Heart right ventricle (tissue), 16 donors: ENCODE measurements at places on chromosomes 7 and 10. TPM values are rescaled to one million over a fixed set of nuclear protein-coding genes. Genes with fewer than 3 reads are reported as not detected.

DNA sequence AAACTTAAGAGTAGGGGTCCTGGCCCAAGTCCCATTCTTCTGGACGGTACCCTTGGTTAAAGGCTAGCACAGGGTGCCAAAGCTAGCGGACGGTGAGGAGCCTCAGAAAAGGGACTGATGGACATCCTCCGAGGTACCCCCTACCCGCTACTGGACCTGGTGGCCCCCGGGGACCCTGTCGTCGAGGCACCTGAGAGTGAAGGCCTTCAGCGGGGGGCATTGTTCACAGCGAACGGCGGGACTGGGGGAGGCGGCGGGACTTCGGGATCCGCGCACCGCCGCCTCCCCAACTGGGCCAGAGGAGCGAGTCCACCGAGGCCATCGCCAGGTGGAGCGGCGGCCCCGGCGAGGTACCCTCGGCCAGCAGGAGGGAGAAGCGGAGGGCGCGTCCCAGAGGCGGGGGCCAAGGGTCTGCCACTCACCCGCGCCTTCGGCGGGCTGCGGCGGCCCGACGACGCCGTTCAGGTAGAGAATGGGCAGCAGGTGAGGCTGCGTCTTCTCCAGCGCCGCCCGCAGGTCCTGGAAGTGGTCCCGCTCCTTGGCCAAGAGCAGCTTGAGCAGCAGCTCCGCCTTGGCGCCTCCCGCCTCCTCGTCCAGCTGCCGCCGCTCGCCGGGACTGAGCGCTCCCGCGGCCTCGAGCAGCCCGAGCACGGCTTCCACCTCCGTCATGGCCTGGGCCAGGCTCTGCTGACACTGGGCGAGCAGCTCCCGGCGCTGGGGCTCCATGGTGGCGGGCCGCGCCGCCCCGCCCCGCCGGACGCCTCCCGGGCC is 575 bp downstream of the DLG5 start:
- H3K27ac ChIP-seq, result peak overlapping the region; percentile 51
- peaks cover 27% of the 10 kb centered on the region for H3K4me1 ChIP-seq
- peak; percentile 27 for DNase-seq
- H3K27me3 ChIP-seq, result no peaks in the 10 kb centered on the region
- peak overlapping the region; percentile 69 for H3K4me3 ChIP-seq

DNA sequence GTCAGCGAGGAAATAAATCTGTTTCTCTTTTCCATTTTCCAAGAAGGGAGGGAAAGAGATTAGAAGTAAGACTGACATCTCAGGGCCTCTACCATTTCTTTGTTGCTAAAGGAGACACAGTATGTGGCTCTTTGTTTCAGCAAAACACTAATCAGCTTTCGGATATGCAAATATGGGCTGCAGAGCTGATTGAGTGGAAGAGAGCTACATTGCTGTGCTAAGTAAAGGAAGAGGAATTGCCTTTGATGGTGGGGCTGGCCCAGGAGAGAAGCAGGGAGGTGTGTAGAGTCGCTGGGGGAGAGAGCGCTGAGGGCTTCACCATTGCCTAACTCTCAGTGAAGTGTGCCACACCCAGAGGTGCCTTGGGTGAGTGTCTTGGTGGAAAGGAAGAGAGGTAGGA is 284.8 kb downstream of the SDK1 start:
- H3K27ac ChIP-seq, result no peak overlapping the region
- no peak for DNase-seq
- no peak overlapping the region for H3K4me3 ChIP-seq
- no peaks in the 10 kb centered on the region for H3K36me3 ChIP-seq

DNA sequence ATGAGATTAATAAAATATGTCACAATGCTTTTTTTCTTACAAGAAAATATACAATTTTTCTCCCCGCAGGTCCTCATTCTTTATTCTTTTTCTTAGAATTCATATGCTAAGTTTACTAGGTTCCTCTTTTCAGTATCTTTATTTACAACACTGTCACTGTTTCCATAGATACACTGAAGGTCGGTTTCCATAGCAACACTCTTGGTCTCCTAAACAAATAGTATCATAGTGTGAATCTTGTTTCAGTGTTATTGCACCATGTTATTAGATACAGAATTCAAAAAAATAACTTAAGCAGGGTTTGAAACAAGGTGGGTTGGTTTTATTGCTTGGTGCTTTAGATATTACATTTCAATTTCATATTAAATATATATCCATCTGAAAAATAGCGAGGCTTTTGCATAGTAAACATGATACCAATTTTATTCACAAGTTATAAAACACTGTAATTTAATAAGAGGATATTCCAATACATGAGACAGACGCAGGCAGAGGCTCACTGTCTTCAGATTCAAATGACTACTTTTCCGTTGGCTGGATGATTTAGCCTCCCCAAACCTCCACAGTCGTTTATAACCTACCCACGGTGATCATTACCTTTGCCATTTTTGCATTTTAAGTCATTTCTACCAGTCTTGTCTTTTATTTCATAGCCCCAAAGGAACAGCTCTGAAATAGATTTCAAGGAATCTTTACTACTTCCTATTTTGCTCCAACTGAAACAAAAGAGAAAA is 88.9 kb upstream of the KLF6 start:
- no peaks in the 10 kb centered on the region for H3K27me3 ChIP-seq
- H3K36me3 ChIP-seq, result no peaks in the 10 kb centered on the region
- H3K4me1 ChIP-seq, result no peaks in the 10 kb centered on the region
- no peak overlapping the region for H3K4me3 ChIP-seq
- no peak overlapping the region for H3K27ac ChIP-seq

DNA sequence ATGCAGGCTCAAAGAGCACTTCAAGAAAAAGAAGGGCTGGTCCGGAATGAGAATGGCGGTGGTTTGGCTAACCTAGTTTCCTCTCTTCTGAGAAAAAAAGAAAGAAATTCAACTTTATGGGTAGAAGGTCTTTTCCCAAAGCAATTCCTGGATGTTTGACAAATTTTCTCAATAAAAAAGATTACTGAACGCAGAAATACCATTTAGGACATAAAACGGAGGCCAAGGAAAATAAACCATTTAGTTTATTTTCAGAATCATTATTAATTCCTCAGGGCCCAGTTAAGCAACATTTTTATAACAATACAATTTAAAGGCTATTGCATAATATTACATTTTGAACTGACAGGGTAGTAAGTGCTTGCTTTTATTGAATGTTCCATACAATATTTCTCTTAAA is 284.6 kb upstream of the ANKRD30A start:
- no peaks in the 10 kb centered on the region for H3K4me1 ChIP-seq
- no peak overlapping the region for H3K4me3 ChIP-seq
- no peak overlapping the region for H3K27ac ChIP-seq
- no peak for DNase-seq
- no peaks in the 10 kb centered on the region for H3K36me3 ChIP-seq
- H3K27me3 ChIP-seq, result no peaks in the 10 kb centered on the region

DNA sequence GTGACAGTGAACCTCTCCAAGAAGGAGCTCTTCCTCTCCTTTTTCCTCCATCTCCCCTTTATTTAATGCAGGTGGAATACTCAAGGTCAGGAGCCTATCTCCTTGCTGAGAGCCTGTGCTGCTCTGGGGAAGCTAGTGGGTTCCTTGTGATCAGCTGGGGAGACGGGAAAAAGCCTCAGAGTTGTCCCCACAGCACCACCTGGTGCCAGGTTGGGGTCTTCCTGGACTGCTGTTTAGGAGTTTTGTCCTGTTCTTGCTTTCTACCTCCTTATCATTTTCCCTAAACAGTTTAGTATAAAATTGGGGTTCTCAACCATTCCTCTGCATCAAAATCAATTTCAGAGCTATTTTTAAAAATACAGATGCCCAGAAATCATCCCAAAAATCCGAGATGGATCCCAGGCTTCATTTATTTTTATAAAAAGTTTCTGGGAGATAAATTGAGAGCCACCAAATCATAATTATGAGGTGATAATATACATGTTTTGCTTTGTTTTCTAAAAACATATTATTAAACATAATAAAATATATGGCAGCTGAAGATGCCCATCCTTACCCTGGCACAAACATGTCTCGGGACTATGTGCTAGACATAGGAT is 44.3 kb downstream of the MACC1 start:
- H3K36me3 ChIP-seq, result no peaks in the 10 kb centered on the region
- H3K27ac ChIP-seq, result no peak overlapping the region
- H3K4me3 ChIP-seq, result no peak overlapping the region
- no peaks in the 10 kb centered on the region for H3K27me3 ChIP-seq
- DNase-seq, result no peak

- DNase-seq, result no peak
- H3K4me1 ChIP-seq, result no peaks in the 10 kb centered on the region
Observed at GRCh38 chr10:99357691-99358090, 28.5 kb downstream of the CNNM1 start.

GRCh38 chr10:103752680-103753248 is 102.6 kb downstream of the SH3PXD2A start:
- DNase-seq, result no peak
- H3K27ac ChIP-seq, result no peak overlapping the region
- H3K4me1 ChIP-seq, result peaks cover 39% of the 10 kb centered on the region

DNA sequence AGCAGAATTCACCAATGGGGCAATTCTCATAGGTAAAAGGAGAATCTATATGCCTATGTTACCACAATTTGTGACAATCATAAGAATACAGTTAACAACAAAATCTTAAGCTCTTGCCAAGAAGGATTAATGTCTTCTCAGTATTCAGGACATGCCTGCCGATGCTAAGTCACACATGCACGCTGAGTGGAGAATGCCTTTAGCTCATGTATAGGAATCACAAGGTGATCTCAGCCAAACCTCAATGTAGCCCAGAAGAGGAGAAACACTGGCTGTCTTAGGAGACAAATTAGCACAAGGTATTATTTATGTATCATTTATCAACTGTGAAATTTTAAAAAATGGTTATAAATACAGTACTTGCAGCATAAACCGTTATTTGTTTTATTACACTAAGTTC is 2.7 kb downstream of the HTR7 start:
- no peaks in the 10 kb centered on the region for H3K27me3 ChIP-seq
- H3K27ac ChIP-seq, result no peak overlapping the region
- no peaks in the 10 kb centered on the region for H3K36me3 ChIP-seq
- H3K4me1 ChIP-seq, result peaks cover 2% of the 10 kb centered on the region
- no peak overlapping the region for H3K4me3 ChIP-seq

DNA sequence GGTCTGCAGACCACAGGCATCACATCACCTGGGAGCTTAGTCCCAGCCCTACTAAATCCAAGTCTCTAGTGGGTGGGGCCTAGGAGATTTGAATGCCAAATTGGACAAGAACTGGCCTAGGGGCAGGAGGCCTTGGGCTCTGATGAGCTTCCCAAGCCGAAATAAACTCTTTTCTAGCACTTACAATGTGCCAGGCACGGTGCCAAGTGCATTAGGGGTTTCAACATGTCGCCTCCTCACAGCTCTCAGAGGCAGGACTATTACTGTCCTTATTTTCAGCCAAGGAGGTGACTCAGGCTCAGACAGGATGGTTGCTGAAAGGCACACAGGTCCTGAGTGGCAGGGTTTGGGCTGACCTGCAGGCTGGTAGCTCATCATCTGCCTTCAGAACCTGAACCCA is 9.2 kb upstream of the CPA1 start:
- H3K36me3 ChIP-seq, result no peaks in the 10 kb centered on the region
- no peak for DNase-seq
- no peak overlapping the region for H3K27ac ChIP-seq
- peaks cover 41% of the 10 kb centered on the region for H3K4me1 ChIP-seq
- H3K4me3 ChIP-seq, result no peak overlapping the region

DNA sequence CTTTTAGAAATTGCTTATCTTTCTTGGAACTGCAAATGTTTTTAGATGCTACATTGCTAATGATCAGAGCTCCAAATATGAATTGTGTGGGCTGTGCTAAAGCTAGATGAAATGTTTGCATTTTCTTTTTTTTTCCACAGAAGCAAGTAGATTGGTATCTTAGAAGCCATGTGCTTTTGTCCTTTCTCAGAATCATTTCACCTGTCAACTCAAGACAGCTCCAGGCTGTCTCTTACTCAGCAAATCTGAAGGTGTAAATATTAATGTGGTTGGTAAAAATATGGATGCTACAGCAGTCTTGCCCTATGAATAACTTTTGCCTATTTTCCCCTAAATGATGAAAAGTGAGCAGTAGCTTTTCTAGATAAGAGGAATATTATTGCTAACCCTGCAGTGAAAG is 41.2 kb downstream of the AP3M1 start:
- no peaks in the 10 kb centered on the region for H3K4me1 ChIP-seq
- no peak overlapping the region for H3K4me3 ChIP-seq
- DNase-seq, result no peak
- H3K36me3 ChIP-seq, result peaks cover 100% of the 10 kb centered on the region

- peaks cover 11% of the 10 kb centered on the region for H3K4me1 ChIP-seq
- no peak overlapping the region for H3K27ac ChIP-seq
- H3K36me3 ChIP-seq, result no peaks in the 10 kb centered on the region
- H3K4me3 ChIP-seq, result no peak overlapping the region
Observed at GRCh38 chr10:70174058-70174741, 3.9 kb upstream of the SAR1A start.

DNA sequence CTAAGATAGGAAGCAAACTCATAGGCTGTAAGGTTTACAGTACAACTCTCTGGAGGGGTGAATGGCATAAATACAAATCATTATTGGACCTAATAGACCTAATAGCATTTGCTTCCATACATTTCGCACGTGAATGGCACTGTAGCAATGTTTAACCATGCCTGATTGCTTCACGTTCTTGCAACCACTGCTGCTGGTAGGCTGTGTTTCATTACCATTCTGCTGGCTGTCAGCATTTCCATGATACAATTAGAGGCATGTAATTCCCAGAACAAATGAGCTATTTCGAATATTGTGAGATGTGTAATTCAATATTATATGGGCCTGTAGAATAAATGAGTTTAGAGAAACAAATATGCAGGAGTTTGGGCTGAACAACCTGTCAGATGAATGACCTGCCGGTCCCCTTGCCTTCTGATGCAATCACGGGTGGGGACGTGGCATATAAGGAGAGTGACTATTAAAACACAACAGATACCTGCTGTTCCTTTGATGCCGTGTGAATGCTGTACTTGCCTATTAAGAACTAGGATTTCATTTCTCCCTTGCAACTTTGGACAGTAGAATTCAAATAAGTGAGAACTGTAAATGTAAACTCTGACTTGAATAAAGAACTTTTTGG is 393.4 kb downstream of the ACTR3B start:
- no peaks in the 10 kb centered on the region for H3K4me1 ChIP-seq
- H3K36me3 ChIP-seq, result no peaks in the 10 kb centered on the region
- no peak overlapping the region for H3K4me3 ChIP-seq
- no peak overlapping the region for H3K27ac ChIP-seq

GRCh38 chr7:20326342-20326741 is 4.4 kb upstream of the ITGB8 start:
- H3K36me3 ChIP-seq, result no peaks in the 10 kb centered on the region
- no peak for DNase-seq
- no peak overlapping the region for H3K27ac ChIP-seq
- no peaks in the 10 kb centered on the region for H3K27me3 ChIP-seq

The OR2A5 gene
- total RNA-seq, result not detected

The DGKB gene
- 1.0 TPM for total RNA-seq

The ICA1 gene
- total RNA-seq, result 70.7 TPM

The CYP2C8 gene
- total RNA-seq, result not detected

The SAMD9 gene
- 2.6 TPM for total RNA-seq

The RADIL gene
- total RNA-seq, result 3.8 TPM

The SEMA3A gene
- total RNA-seq, result 1.5 TPM

The CCDC172 gene
- not detected for total RNA-seq

The GDF2 gene
- total RNA-seq, result not detected

The PTER gene
- 21.4 TPM for total RNA-seq
